Esophagus muscularis mucosa (tissue), 4 donors: ENCODE measurements at places on chromosomes 3 and 15. TPM values are rescaled to one million over a fixed set of nuclear protein-coding genes. Genes with fewer than 3 reads are reported as not detected.

DNA sequence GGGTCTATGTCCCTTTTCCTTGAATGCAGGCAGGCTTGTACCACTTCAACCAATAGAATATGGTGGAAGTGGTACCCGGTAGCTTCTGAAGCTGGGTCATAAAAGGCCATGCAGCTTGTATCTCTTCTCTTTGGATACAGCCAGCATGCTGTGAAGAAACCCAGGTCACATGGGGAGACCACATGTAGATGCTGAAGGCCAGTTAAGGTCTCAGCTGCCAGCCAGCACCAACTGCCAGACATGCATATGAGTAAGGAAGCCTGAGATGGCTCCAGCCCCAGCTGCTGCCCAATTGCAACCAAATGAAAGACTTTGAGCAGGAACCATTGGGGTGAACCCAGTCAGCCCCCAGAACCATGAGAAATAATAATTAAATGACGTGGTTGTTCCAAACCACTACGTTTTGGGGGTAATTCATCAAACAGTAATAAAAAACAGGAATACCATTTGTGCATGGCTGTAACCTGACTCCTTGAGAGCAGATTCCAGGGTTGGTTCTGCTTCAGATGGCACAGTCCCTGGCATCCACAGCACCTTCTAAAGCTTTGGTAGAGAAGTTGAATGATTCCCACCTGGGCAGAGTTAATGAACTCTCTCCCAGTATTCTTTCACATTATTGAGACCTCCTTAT, 3.8 kb downstream of the RBP2 start:
- no peak for DNase-seq

DNA sequence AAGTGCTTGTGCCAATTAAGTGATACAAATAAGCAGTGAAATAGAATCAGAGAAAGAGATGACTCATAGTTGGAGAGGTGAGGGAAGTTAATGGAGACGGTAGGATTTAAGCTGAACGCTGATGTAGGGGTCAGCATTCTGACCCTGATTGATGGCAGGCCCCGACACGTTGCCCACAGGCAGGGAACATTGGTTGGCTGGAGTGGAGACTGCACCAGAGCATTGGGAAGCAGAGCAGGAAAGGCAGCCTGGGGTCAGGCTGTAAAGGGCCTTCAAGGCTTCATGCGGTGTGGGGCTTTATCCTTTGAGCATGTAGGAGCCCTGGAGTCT, 68.6 kb downstream of the DCUN1D1 start:
- no peak for DNase-seq

- no peak for DNase-seq
Observed at GRCh38 chr3:13517253-13517977, 31.5 kb upstream of the FBLN2 start.

DNA sequence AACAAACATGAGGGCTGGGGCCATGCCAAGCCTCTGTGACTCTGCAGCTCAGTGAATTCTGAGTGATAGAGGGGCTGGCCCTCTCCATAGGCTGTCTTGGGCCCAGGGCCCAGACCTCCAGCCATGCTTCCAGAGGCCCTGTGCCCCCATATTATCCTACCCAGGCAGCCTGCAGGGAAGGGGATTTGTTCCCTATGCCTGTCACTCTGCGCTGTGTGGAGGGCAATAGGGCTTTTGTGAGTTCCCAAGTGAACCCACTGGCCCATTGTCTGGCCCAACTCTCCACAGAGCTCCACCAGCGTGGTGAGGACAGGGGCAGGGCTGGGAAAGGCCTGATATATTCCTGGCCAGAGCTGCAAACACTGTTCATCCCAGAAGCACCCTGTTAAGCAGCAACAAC, 113.2 kb downstream of the EPHB1 start:
- no peak for DNase-seq

DNA sequence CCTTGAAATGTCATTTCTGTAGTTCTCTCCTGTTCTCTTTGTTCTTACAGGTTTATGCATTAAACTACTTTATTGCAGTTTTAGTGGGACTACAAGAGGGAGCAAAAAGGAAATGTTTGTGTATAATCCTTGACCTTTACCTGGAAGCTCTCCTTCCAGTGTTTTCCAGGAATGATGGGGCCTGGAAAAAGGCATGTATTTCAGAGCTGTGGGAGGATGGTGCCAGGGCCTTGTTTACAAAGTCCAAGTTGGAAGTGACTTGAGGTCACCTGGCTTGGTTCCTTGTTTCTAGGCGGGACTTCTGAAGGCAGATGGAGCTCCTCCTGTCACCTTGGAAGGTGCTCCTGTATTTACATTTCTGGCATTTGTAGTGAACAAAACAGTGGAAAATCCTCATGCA, 15.1 kb downstream of the ACVR2B start:
- DNase-seq = no peak

DNA sequence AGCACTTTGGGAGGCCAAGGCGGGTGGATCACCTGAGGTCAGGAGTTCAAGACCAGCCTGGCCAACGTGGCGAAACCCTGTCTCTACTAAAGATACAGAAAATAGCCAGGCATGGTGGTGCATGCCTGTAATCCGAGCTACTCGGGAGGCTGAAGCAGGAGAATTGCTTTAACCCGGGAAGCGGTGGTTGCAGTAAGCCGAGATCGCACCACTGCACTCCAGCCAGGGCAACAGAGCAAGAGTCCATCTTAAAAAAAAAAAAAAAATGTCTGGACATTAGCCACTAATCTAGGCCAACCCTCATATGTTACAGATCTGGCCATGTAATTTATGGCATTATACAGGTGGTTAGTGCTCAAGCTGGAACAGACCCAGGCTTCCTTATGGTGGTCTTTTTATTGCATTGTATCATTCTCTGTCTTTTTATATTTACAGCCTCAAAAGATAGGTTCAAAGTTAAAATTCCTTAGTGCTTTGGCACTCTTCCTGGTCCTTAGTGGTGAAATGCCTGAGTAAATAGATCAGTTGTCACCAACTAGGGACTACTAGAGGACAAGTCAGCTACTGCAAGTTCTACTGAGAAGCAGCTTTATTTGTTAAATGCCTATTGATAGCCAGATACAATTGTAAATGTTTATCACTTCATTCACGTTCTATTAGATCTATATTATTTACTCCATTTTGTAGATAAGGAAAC, 16.0 kb downstream of the STARD9 start:
- DNase-seq = no peak

The CELSR3 gene
- 1.3 TPM for total RNA-seq

The CDC25A gene
- total RNA-seq = 0.97 TPM

The CACNA1D gene
- 2.5 TPM for total RNA-seq

The NANOGP8 gene
- 3.3 TPM for total RNA-seq

The EPHB3 gene
- 4.5 TPM for total RNA-seq

The CLEC3B gene
- 71.4 TPM for total RNA-seq
